Adipocyte (in vitro differentiated cells): ENCODE measurements at places on chromosomes 3 and 15.

- no peak for DNase-seq
These were observed 34.1 kb downstream of the ATP13A5 start for GRCh38 chr3:193344486-193344885.

DNA sequence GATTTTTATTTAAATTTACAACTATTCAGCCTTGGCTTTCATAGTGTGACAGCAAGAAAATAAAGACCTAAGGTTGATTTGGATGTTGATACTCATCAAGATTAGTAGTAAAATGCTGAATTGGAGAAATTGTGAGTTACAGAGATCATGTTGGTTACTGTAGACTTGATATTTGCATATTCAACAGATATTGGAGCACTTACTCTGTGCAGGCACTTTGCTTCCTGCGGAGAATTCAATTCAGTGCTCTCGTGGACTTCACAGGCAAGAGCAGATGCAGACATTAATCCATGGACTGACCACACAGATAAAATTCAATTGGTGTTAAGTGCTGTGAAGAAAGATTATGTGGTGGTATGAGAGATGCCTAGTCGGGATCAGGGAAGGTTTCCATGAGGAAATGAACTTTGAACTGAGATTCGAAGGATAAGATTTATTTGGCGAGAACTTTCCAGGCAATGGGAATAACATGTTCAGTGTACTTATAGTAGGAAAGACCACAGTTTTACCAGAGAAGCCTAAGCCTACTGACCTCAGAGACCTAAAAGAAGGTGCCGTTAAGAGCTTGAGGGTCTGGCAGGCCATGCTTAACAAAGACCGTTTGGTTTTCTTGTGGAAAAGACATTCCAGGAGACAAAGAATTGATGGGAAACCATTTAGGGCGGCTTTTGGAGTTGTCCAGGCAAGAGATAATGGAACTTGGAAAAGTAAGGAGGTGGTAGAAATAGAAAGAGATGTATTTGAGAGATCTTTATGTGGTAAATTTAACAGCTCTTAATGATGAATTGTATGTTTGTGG lies 4.3 kb downstream of the SELENOT start:
- DNase-seq = no peak

DNA sequence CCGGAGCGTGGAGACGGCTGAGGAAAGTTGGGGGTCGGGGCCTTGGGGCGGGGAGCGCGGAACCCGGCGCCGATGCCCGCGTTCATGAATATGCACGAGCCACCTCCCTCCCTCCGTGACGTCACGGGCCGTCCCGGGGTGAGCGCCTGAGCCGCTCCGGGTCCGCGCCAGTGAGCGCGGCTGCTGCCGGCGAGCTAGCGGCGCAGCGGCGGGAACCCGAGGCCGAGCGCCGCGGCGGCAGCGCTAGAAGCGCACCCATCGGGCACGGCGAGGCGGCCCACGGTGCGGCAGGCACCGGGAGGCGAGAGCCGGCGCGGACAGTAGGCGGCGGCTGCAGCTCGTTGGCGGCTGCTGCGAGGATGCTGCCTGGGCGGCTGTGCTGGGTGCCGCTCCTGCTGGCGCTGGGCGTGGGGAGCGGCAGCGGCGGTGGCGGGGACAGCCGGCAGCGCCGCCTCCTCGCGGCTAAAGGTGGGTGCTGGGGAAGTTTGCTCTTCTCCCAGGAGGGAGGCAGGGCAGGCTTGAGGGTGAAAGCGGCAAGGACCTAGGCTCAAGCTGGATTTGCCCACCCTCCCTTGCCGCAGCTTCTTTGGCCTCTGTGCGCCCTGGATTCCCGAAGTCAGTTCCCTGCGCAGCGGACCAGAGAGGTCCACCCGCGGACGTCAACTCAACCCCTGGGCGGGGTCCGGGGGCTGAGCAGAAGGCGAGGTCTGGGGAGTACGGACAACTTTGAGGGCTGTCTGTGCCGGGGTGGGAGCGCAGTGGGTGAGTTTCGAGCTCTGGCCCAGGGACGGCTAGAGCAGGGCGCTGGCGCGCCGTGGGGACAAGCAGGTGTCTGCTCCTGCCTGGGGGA lies at the start of gene CLSTN2:
Gene CLSTN2, plus strand, starts transcription at position 170 of the 850 bp plus-strand sequence.
- DNase-seq = peak; percentile 73

DNA sequence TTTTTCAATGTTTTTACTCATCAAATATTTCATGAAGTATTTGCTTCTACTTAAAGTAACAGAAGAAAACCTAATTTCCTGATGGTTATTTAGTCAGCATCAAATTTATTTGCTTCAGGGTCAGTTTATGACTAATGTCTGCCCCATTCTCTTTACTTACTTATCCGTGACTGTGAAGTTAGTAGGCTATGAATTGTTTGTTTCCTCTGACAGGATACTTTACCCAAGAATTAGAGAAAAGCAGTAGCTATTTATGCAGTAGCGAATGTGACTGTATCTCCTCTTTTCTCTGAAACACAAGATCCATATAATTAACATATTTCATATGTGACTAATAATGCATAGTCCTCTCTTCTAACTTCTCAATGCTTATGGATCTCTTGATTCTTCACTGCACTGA lies 329.9 kb upstream of the ROBO1 start:
- DNase-seq = peak; percentile 10

DNA sequence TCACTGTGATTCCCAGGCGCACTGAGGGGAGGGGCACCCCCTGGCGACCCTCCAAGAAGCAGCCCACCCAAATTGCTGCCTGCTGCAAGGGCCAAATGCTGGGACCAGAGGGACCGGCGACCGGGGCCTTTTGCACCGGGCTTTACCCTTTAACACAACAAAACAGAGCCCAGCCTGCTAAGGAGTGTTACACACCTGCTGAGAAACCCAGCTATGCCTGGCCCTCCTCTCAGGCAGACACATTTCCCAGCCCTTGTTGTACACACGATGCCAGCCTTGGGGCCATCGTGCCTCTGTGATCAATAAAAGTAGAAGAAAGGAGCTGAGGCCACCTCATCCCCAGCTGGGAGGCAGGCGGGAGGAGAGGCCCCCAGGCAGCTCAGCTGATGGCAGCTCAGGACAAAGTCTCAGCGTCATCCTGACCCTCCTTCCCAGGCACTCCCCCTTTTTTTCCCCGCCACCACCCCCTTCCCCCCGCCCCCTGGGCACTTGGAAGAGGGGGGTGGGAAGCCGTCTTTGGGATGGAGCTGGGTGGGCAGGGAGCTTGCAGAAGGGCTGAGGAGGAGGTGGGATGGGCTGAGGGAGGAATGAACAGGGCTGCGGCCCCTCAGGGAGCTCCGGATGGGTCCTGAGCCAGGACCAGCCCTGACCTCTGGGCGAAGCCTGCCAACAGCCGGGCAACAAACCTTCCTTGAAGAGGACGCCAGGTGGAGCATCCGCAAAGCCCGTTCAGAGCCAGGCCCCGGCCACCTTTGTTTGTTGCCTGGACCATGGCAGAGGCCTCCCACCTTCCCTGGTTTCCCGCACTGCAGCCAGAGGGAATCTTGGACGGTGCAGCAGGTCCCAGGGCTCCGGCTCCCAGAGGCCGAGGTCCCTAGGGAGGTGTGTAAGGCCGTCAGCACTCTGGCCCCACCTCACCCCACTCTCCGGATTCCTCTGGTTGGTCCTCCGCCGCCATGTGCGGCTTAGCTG lies 45.9 kb upstream of the SEC61A1 start:
- no peak for DNase-seq

DNA sequence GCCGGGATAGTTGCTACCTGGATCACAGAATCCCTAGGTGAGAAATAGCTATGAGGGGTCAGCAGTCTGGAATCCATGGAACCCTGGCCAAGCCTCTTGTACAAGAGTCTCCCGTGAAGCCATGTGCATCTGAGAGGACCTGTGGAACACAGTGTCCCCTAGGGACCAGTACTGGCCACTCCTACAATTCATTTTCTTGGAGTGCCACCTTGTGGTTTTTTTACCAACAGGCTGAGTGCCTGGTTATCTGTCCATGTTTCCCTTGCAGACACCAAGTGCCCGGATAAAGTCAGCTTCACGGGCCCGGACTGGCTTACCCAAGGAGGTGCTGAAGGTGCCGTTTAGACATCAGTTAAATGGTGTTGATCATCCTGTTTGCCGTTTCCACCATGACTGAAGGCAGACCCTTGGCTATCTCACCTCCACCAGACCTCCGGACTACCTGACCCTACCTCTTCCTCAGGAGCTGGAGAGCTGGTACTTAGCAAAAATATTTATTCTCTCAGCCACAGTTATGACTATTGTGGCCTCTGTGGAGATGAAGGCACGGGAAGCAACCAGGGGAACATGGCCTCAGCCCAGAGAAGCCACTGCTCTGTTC lies 93.9 kb downstream of the RBPMS2 start:
- peak; percentile 57 for DNase-seq

DNA sequence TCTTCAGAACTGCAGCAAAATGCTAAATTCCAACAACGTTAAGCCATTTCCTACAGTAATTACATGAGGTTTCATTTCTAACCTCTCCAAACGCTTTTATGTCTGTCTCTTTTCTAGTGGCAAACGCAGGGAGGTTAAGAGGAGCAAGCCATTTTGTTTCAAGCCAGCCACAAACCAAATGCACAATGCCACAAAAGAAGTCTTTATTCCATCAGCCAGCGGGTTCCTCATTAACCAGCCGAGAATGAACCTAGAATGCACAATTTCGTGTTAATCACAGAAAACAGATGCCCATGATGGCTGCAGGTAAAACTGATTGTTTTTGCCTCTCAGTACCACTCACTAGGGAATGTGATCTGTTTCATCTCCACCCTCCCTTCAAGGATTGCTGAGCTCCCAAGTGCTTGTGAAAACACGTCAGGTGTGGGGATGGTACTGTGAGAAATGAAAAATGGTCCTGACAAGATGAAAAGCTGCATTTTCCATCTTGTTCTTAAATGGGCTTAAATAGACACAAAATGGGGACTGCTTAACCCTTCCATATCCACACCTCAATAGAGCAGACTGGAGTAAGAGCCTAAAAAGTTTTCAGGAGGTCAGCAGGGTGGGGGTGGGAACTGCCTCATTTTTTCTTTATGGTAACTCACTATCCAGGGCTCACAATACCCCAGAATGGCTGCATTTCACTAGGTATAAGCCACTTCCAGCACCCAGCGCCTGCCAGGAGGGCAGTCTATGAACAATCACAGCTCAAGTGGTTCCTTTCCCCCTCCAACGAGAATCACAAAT lies 277.1 kb downstream of the MAGI1 start:
- no peak for DNase-seq

DNA sequence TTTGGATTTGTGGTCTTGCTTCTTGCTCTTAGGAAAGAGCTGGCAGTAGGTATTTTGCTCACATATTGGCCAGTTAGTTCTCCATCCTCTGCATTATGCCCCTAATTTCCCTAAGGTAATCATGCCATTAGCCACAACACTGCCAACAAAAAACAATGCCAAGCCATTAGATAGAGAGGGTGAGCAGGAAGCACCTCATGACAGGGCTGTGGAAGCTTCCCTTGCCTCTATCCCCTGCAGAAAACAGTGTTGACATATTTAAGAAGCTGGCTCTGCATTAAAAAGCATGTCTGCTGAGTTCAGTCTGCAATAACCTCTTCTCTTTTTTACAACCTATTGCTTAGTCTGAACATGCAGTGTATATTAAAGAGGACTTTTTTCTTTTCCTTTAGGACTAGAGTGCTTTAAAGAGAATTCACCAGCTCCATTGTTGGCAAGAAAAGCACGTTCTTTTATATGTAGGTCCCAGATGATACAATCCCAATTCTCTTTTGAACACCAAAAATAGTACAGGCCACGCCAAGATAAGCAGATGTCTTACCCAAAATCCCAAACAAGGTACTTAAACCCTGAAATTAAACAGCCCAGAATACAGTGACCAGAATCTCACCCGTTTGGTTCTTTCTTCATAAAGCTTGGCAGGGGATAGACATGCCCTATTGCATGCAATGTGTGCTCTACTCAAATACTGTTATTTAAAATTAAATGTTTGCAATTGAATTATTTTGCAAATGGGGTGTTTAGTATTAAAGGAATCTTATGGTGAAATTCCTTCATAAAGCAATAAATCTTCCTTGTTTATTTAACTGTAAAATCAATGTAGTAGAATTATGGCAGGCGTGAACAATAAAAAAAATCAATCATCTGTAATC lies 93.7 kb upstream of the UBE3A start:
- DNase-seq = no peak

GRCh38 chr3:169348276-169348675 lies 315.2 kb downstream of the MECOM start:
- DNase-seq = no peak

DNA sequence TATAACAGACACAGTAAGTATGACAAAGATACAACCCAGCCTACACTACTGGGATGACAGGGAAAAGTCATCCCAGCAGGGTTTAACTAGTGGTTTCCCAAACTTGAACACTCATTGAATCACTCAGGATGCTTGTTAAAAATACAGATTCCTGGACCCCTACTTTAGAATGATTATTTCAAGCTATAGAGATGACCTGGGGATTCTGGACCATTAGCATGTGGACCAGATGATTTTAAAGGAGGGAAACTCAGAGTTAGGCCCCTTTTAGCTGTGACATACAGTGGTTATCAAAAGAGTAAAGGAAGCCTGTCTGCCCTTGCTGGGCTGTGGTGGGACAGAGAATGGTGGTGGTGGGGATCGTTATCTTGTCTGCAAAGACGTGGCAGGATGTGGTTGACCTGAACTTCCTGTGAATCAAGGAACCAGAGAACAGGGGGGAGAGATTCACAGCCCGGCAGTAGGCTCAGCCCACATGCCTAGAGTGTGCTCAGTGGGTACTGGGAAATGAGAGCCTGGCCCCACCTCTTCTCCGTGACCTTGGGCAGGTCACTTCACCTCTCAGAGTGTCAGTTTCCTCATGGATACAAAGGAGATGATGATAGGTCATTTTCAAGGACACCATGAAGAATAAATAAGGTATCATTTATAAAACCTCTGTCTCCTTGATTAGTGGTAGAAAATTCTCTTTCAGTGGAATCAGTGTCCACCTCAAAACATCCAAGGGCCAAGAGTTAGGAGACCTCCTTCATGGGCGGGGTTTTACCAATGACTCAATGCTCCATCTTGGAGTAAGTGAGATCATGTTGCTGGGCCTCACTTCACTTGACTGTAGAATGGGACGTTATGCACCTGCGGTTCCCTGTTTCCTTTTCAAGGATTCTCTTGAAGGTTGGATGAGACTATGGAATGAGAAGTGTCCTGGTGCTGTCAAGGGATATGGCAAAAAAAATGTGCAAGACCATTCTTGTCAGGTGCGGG lies 306.5 kb downstream of the RPLP1 start:
- no peak for DNase-seq

DNA sequence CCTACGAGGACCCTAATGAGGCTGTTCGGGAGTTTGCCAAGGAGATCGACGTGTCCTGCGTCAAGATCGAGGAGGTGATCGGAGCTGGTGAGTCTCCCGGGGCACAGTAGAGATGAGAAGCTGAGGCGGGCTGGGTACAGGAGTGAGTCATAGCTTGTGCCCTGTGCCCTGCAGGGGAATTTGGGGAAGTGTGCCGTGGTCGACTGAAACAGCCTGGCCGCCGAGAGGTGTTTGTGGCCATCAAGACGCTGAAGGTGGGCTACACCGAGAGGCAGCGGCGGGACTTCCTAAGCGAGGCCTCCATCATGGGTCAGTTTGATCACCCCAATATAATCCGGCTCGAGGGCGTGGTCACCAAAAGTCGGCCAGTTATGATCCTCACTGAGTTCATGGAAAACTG lies 17.9 kb downstream of the EPHB3 start:
- no peak for DNase-seq

- DNase-seq = peak; percentile 21
These were observed 524 bp upstream of the TOPBP1 start for GRCh38 chr3:133662278-133662651.
